Sigmoid colon (tissue), 7 donors: ENCODE measurements at places on chromosomes 12 and 14. TPM values are rescaled to one million over a fixed set of nuclear protein-coding genes. Genes with fewer than 3 reads are reported as not detected.

DNA sequence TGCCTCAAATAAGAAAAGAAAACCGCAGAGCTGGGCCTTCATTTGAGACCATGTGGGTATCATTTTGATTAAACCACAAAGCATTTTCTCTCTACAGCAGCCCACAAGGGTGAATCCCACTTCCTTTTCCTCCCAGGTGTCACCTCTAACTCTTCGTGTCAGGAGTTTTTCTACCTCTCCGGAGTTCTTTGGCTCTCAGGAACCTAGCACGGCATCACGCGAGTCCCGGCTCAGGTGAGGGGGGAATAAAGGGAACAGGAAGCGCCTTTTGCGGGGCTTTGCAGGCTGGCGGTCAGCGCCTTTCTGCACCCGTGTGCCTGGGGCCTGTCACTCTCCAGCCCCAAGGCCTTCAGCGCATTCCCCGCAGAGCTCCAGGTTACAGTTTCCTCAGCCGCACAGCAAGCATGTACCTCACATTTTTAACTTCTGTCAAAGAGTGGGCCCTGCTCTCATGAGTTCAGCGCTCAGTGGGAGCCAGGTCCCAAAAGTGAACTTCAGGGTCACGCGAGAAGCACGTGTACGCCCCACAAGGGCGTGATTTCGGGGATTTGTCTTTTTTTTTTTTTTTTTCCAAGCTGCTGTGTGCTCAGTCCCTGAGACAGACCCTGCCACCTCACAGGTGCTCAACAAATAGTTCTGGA, 740 bp upstream of the PRPF40B start:
- no peak for DNase-seq

- DNase-seq: no peak
Observed at GRCh38 chr12:42916143-42916542, 326.6 kb upstream of the PRICKLE1 start.

GRCh38 chr12:74890237-74890599, 319.4 kb downstream of the KCNC2 start:
- no peak for DNase-seq

GRCh38 chr14:68793734-68794129, 865 bp upstream of the ZFP36L1 start:
- no peak for DNase-seq

DNA sequence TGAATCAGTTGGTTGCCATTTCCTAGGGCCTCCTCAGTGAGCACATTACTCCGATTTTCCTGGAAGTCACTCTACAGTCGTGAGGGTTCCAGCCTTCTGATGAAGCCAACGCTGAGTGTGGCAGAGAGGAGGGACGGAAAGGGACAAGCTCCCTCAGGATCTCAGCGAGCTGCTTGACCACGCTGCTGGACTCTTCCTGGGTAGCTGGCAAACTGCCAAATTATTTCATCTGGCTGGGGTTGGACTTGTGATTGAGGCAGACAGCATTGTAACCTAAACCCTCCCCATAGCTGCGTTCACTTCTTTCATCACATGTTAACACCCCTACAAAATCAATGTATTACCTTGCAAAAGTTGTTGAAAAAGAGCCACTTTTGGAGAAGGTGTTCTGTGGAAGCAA, 69.6 kb upstream of the CHST11 start:
- no peak for DNase-seq

CFAP251 gene
- total RNA-seq: 3.0 TPM

GRCh38 chr14:29671034-29671433, 256.6 kb downstream of the PRKD1 start:
- no peak for DNase-seq

DNA sequence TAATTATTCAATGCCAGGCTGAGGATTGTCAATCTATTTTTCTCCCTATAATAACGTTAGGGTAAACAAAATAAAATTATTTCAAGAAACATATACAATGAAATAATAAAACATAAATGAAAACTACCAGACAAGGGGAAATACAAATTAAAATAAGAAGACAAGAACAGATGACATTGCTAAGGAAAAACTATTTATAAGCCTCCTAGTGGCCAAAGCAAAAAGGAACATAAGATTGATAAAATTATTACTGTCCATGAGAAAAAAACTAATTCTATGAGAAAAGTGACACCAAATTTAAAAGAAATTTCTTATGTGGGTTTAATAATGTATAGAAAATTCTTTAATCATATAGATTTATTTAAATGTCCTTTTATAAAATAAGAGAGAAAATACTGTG, 294.7 kb downstream of the TTC6 start:
- DNase-seq: no peak

- DNase-seq: no peak
Observed at GRCh38 chr12:41286426-41286825, 98.3 kb downstream of the PDZRN4 start.

TESPA1 gene
- 0.83 TPM for total RNA-seq

MGST1 gene
- 92.4 TPM for total RNA-seq

PUS7L gene
- total RNA-seq: 9.2 TPM

GRCh38 chr12:54736549-54736948, 88.4 kb upstream of the DCD start:
- no peak for DNase-seq

ALDH1L2 gene
- total RNA-seq: 13.0 TPM

- no peak for DNase-seq
Observed at GRCh38 chr14:20774258-20774824, 6.1 kb downstream of the EDDM3B start.

GRCh38 chr12:47739979-47740378, 14.7 kb upstream of the ENDOU start:
- DNase-seq: no peak

DNA sequence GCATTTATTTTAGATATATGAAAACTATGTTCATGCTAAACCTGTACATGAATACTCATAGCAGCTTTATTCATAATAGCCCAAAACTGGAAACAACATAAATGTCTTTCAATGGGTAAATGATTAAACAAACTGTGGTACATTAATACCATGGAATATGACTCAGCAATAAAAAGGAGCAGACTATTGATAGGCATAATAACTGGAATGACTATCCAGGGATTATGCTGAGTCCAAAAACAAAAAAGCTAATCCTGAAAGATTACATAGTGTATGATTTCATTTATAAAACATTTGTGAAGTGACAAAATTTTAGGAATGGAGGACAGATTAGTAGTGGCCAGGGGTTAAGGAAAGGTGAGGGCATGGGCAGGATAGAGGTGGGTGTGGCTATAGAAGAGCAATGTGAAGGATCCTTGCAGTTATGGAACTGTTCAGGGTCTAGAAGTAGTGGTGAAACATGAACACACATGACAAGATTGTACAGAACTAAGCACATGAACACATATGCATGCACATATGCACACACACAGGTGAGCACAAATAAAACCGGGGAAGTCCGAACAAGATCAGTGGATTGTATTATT, 61.1 kb upstream of the CDKN3 start:
- no peak for DNase-seq

DNA sequence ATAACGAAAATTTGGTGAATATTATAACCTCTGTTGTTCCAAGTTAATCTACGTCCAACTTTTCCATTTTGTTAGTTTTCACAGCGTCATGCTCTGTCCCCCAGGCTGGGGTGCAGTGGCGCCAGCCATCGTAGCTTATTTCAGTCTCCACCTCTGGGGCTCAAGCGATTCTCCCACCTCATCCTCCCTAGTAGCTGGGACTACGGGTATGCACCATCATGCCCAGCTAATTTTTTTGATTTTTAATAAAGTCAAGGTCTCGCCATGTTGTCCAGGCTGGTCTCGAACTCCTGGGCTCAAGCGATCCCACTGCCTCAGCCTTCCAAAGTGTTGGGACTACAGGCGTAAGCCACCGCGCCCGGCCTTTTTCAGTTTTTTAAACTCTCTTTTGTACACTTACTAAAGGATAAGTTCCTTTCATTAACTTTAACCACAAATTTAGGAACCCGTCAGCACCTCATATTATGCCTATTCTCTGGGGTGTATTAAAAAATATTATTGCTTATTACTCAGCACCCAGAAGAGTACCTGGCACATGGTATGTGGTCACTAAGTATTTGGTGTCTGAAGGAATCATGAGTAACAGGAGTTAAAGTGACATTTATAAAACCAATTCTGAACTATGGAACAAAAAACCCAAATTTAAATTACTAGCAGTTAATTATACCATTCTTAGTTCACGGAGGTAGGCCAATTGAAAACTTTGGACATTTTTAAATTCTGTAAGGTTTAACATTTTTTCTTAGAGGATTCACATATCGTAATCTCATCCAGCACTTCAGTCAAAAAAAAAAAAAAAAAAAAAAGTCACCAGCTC, 925 bp upstream of the MIPOL1 start:
- DNase-seq: no peak

- DNase-seq: no peak
Observed at GRCh38 chr12:51434305-51434704, 9.7 kb downstream of the SLC4A8 start.

DNA sequence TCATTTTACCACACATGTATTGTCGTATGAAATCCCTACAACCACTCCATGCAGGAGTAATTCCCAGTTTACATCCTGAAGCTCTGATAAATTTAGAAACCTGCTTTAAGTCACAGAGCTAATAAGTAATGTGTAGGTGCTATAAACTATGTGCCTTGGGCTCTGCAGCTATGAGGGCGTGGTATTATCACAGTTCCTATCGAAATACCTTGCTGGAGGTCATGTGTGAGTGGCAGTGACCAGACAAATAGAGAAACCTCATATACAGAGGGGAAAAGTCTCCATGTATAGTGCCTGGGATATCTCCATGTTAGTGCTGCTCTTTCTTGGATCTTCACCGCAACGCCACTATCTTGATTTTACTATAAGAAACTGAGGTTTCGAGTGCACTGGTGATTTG, 883 bp upstream of the TBC1D15 start:
- no peak for DNase-seq

DNA sequence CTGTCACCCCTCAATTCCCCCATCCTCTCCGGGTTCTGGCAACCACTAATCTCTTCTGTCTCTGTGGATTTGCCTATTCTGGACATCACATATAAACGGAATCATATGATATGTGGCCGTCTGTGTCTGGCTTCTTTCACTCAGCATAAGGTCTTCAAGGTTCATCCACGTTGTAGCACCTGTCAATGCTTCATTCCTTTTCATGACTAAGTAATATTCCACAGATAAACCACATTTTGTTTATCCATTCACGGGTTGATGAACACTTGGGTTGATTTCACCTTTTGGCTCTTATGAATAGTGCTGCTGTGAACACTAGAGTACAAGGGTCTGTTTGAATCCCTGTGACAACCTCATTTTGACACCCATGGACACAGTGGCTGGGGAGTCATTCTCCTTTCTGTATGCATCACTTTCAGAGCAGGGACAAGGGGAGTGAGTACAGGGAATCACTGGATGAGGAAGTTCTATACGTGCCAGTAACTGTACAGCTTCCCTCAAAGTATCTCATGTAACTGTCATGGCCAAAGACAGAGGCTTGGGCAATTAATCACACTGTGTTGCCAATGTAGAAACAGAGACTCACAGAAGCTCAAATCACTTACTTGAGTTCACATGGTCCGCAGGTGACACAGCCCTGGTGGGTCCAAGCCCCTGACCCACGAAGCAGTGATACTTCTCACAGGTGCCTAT, 10.9 kb upstream of the TESC start:
- no peak for DNase-seq

- DNase-seq: no peak
Observed at GRCh38 chr14:101840649-101841369, 79.3 kb downstream of the PPP2R5C start.

RPGRIP1 gene
- not detected for total RNA-seq

L3HYPDH gene
- 31.5 TPM for total RNA-seq
